G401 (cell line): ENCODE measurements at places on chromosomes 5 and 9. TPM values are rescaled to one million over a fixed set of nuclear protein-coding genes. Genes with fewer than 3 reads are reported as not detected.

GRCh38 chr9:134294153-134295071 lies 31.8 kb upstream of the RXRA start:
- DNase-seq, result no peak

DNA sequence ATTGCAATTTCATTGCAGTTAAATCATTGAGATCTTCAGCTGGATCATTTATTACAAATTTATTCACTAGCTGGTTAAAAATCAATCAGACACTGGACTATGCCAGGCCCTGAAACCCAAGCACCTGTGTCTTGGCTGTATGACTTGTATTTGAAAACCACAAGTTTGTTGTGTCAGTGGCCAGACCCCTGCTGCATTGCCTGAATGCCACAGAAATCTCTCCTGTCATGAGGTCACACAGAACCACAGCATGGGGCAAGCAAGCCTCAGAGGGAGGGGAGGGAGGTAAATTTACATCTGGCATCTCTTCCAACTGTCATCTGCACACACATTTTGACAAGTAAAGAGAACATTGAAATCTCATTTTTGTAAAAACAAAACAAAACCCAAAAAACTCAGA lies 90.0 kb downstream of the ARRDC3 start:
- no peak for DNase-seq

DNA sequence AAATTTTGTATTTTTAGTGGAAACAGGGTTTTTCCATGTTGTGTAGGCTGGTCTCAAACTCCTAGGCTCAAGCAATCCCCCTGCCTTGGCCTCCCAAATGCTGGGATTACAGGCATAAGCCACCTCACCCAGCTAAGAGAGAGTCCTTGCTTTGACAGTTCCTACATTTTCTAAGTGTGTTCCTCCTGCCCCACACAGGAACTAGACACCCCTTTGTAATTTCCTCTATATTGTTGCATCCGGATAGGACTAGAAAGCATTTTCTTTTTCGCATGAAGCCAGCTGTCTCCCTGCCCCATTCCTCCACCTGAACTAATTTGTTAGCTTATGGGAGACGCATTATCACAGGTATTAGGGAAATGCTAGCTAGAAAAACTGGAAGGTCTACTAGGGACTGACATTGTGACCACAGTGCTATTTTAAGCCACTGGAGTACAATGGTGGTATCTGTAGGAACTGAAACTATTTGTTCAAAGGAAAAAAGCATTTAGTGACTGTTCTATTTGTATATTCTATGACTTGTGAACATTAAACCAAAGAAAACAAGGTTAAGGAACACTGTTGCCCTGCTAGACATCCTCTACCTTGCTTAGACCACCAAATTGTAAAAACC lies 214.1 kb downstream of the SMARCA2 start:
- DNase-seq, result no peak

DNA sequence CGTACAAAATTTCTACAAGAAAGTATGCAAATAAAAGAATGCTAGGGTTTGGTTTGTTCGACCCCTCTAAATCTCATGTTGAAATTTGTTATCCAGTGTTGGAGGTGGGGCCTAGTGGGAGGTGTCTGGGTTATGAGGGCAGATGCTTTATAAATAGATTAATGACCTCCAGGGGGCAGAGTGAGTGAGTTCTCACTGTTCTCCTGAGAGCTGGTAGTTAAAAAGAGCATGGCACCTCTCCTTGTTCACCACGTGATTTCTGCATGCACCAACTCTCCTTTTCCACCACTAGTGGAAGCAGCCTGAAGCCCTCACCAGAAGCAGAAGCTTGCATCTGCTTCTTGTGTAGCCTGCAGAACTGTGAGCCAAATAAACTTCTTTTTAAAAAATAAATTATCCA lies 50.4 kb upstream of the FAM170A start:
- DNase-seq, result peak; percentile 8

The SLC30A5 gene
- 35.1 and 58.0 TPM in 2 replicates for total RNA-seq
